NCI-H1048 (cell line): ENCODE measurements at places on chromosomes 3 and 15.

DNA sequence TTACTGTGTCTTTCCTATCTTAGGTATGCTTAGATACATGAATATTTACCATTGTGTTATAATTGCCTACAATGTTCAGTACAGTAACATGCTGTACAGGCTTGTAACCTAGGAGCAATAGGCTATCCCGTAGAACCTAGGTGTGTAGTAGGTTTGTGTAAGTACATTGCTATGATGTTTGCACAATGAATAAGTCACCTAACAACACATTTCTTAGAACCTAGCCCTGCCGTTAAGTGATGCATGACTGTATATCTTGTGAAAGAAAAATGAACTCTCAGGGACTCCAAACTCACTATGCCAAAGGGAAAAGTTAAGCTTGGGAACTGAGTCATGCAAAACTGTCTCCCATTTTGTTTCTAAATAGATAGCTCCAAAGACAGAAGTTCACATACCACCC is 91.5 kb upstream of the ACP3 start:
- DNase-seq, result no peak

GRCh38 chr3:185176750-185177359 is 24.0 kb upstream of the C3orf70 start:
- DNase-seq, result peak; percentile 5

GRCh38 chr3:170903123-170903522 is 5.3 kb downstream of the EIF5A2 start:
- no peak for DNase-seq

DNA sequence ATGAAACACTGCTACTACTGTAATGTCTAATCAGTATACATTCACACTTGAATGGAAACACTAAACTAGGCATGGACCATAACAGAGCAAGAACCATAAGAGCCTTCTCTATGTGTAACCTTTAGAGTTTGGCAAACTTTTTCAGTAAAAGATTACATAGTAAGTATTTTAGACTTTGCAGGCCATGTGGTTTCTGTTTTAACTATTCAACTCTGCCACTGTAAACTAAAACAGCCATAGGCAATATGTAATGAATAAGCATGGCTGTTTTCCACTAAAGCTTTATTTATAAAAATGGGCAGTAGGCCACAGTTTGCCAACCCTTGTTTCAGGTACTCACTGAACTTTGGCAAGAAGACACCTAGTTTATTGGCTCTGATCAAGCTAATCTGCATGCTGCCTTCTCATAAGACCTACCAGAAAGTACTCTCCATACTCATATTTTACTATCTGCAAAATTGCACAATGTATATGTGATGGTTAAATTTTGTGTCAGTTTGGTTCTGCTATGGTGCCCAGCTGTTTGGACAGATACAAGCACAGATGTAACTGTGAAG is 46.0 kb downstream of the UACA start:
- DNase-seq, result no peak

GRCh38 chr15:39909007-39909406 is 11.1 kb downstream of the GPR176 start:
- no peak for DNase-seq

DNA sequence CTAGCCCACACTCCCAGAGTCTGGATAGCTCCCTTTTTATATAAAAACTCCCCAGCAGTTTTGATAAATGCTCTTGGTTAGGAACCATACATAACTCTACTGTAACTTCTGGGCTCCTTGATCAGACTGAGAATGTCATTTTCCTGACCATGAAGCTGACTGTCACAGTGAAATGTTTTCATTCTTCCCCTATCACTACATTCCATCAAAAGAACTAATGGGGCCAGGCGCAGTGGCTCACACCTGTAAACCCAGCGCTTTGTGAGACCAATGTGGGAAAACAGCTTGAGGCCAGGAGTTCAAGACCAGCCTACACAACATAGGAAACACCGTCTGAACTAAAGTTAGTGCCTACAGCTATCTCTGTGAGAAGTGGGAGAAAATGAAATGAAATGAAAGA is 72.8 kb upstream of the MYO5C start:
- no peak for DNase-seq

- DNase-seq, result no peak
These were observed 75.4 kb upstream of the ABHD17C start for GRCh38 chr15:80619680-80620079.

GRCh38 chr3:129118745-129119144 is 2.9 kb downstream of the RAB43 start:
- DNase-seq, result no peak

GRCh38 chr3:151227266-151227806 is 24.3 kb upstream of the GPR171 start:
- DNase-seq, result no peak

DNA sequence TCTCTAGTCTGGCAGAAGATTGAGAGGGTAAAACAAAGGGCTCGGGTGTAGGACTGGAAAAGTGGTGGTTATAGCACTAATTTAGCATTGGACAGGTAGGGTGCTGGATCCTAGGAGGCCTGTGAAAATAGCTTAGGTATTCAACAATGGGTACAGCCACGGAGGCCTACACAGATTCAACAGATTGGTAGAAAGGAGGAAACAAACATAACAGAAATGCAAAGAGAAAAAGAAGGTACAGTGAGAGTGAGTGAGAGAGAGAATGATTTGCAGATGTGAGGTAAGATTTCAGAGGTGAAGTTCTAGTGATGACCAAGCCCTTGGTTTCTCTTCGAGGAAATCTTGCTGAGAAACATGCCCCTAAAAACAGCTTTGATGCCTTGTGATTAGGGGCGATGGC is 37.9 kb downstream of the ADIPOQ start:
- no peak for DNase-seq

DNA sequence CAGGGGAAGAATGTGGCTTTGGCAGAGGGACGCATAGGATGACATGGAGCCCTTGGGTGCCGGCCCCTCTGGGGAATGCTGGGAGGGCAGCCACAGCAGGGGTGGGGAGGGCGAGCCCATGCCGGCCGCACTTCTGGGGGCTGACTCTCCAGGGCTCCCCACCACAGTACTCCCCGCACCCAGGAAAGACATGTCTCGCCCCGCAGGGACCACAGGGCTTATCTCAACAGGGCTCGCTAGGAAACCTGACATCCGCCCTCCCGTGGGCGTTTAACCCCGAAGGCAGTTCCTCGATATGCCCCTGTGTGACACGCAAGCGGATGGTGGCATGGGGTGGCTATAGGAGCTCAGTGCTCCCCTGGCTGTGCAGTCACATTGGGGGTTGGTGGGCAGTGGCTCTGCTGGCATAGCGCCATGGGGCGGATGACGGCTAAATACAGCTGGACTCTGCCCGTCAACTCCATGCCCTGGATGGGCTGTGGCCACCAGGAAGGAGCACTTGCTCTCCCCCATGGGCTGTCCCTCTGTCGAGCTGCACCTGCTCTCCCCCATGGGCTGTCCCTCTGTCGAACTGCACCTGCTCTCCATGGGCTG is 141.4 kb downstream of the ADAMTS17 start:
- no peak for DNase-seq

GRCh38 chr3:128783774-128784173 is 57.8 kb downstream of the RAB7A start:
- DNase-seq, result no peak
